Neural progenitor cell (in vitro differentiated cells): ENCODE measurements at places on chromosomes 7 and 10.

DNA sequence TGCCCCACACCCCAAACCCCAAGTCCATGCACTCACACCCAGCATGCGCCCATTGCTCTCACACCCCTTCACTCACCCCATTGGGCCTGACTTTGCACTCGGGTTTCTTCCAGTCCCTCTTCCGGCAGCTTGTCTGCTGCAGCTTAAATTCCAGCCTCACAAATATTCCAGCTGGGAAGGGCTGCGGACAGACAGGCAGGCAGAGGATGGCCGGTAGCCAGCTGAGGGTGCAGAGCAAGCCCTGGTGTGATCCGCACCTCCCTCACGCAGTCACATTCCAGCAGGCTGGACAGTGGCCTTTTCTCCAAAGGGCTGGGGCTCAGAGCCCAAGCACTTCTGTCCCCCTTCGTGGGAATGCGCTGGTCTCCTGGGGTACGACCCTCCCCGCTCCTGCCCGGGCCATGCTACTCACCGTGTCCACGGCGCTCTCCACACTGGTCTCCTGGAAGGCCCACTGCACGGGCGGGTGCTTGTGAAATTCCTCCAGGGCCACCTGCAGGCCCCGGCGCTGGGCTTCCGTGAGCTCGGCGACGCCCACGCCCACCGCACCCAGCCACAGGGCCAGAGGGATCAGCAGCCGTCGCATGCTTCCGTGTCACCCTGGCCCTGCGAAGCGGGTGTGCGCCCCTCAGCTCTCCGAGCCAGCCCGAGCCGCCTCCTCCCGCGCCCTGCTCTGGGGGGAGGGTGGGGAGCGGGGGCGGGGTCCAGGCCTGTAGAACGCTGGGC, 1.2 kb downstream of the RARRES2 start:
- DNase-seq: peak; percentile 62

GRCh38 chr7:1419688-1420087, 39.6 kb downstream of the MICALL2 start:
- no peak for DNase-seq

GRCh38 chr10:49370326-49371100, 25.4 kb downstream of the DRGX start:
- no peak for DNase-seq

GRCh38 chr7:18408461-18408860, 87.1 kb upstream of the HDAC9 start:
- DNase-seq: no peak

DNA sequence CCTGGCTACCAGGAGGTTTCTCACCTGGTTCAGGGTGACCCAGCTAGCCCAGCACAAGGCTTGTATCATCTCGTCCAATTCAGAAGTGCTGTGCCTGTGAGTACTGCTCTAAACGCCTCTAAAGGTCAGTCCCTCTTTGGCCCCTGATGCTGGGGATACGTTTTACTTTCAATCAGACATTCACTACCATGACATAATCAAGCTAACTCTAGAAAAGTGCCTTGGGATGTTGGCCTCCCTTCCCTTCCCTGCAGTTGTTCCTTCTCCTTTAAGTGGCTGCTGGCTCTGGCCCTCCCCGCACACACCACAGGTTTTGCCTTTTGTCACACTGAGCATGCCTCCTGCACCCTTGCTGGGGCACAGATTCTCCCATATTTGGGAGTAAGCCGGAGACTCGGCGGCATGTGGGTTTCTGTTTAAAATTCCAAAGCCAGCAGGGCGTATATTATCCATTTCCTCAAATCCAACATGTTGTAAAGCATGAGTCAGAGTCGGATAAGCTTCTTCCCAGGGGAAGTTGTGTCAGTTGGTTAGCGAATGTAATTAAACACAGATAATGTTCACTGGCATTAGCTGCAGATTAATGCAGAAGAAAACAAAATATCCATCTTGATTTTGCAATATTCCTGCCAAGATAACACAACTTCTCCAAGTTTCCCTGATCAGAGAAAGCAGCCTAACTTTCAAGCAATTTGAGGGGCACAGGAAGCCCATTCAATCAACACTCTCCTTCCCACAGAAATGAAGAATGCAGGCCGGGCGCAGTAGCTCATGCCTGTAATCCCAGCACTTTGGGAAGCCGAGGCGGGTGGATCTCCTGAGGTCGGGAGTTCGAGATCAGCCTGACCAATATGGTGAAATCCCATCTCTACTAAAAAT, 31.8 kb upstream of the VCL start:
- DNase-seq: peak; percentile 95

DNA sequence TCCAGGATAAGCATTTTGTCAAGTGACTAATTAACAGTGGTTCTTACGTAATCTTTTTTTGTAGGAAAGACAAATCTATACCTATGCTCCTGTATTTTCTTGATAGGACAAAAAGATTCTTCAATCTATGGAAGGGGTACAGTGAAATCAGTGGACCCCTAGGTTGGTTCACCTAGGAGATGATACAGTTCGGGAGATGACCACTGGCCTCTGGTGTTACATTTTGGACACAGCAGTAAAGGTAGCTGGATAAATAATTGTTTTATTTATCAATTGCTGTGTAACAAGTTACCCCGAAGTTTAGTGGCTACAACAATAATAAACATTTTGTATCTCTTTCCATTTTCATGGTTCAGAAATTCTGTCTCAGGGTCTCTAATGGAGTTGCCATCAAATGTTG, 288.2 kb upstream of the MAGI2 start:
- no peak for DNase-seq

DNA sequence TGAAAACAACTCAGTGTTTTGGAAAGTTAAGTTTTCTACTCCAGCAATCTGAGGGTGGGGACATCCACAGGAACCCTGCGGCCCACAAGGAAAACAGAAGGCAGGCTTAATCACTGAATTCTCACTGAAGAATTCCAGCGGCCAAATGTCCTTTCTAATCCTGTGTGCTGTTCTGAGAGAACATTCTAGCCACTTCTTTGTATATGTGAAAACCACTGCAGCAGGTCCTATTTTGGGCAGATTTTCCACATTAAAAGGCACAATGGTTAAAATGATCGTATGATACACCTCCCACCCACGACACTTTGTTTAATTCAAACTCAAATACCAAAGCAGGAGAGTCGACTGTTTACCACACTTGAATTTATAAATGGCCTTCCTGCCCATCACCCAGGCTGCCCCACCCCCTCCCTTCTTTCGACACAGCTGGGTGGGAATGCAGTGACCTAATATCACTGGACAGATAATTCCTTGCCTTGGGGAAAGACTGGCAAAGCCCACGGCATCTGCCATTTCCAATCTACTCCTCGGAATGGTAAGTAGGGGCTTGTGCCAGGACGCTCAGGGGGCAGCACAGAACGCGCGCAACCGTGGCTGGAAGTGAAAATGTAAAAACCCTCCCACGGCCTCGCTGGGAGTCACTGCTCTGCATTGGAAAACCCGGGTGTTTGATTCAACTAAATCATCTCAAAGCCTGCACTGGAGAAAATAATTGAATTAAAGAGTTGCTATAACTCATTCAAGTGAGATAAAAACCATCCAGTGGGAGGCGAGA, 67.0 kb downstream of the CTBP2 start:
- no peak for DNase-seq

DNA sequence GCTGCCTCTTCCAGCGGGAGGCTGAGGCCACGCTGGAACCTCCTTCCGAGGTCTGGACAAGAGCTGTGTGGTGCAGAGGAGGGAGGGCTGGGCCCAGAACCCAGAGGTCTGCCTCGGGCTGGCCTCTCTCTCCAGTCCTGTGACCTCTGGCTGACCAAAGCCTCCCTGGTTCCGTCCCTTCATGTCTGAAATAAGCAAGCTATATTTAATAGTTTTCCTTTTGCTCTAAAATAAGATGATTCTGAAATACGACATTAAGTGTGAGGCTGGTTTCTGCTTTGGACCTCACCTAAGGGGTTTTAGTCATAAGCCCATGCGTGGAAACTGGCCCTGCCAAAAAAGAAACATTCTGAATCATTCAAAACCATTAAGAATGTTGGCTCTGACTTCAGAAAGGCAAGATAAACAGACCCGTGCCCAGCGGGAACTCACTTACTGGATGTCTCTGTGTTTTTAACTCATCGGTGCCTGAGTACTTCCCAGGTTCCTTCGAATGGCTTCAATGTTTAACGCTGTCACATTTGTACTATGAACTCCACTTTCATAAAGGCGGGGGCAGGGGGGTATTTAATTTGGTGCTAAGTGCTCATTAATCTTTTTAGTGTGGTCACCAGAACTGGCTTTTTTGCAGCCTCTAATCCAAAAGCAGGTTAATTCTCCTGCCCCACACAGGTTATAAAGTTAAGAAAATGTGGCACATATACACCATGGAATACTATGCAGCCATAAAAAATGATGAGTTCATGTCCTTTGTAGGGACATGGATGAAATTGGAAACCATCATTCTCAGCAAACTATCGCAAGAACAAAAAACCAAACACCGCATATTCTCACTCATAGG, 157.5 kb upstream of the KLF14 start:
- no peak for DNase-seq

- DNase-seq: no peak
Measured at GRCh38 chr7:55120501-55121198, 101.8 kb downstream of the EGFR start.

GRCh38 chr10:122276611-122277208, 5.6 kb downstream of the BTBD16 start:
- no peak for DNase-seq

GRCh38 chr10:25049966-25050365, 33.6 kb downstream of the THNSL1 start:
- DNase-seq: no peak

DNA sequence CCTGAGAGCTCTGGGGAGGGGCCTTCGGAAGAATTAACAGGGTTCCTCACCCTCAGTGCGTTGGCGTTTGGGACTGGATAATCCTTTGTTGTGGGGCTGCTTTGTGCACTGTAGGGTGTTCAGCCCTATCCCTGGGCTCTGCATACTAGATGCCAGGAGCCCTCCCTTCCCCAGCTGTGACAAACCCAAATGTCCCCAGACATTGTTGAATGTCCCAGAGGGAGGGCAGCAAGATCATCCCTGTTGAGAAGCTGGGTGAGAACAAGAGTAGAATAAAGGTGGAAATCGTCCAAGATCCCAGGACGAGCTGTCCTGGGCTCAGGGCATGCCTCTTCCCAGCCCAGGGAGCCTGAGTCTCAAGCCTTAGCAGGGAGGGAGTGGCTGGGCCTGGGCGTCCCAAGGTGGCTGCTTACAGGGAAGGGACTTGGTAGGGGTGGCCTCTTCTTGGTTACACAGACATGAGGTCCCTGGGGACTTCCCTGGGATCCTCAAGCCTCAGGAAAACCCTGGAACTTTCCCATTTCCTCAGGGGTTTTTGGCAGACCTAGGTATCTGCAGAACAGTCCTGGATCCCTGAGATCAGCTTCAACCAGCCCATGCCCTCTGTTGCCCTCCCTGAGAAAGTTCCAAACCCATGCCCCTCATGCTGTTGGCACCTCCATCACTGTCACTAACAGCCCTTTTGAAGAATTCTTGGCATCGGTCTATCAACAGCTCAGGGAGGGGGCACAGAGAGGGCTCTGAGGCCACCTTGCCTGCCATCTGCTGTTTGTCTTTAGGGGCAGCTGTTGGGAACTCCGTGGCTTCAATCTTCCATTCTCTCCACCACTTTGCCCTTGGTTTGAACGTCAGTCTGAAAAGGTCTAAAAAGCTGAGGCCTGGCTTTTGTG, 53.7 kb downstream of the GOLGA7B start:
- peak; percentile 30 for DNase-seq

- DNase-seq: no peak
Measured at GRCh38 chr7:157517782-157518513, 181.1 kb downstream of the DNAJB6 start.

- DNase-seq: peak; percentile 51
Measured at GRCh38 chr7:152959610-152960009, 200.1 kb downstream of the ACTR3B start.

GRCh38 chr7:23298141-23298881, 828 bp upstream of the MALSU1 start:
- DNase-seq: no peak

DNA sequence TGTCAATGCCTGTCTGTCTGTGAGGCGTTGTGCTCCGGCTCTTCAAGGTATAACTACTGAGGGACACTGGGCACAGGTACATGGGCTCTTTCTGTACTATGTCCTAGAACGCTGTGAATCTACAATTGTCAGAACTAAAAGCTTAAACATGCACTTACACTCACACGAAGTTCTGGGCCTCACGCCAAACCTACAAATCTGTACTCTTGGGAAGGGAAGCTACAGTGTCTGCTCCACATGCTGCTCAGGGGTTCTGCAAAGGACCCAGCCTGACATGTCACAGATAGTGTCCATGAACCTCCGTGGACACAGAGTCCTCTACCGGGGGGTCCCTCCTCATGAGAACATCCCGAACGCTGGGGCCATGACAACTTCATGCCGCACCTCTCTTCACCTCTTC, 268.7 kb downstream of the WDR37 start:
- no peak for DNase-seq

DNA sequence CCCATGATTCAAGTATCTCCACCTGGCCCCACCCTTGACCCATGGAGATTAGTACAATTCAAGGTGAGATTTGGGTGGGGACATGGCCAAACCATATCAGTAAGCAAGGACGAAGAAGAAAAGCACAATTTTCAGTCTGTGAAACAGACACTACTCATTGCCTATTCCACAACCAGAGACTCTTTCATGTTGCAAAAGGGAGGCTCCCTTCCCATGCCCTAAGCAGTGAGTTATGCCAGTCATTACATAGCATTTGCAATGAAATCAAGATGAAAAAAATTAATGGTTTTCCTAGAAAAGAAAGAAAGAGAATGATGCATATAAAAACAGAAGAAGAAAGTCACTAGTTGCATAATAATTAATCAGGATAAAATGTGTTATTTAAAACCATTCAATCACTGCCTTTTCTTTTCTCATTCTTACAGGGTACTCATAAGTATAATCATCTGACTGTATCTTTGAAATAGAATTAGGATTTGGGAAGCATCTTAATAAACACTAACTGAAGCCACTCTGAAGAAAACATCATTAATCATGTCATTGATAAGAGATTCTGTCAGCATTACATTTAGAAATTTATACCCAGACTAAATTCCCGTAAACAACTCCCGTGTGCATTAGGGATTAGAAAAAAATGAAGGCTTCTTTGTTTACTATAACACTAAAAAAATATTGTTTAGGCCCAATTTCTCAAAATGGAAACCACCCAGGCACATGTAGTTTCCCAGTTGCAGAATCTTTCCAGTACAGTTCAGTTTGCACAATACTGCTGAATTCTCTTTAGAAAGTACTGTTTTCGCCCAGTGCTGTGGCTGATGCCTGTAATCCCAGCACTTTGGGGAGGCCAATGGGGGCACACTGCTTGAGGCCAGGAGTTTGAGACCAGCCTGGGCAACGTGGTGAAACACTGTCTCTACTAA, 9.1 kb downstream of the PRPS1L1 start:
- no peak for DNase-seq

GRCh38 chr7:157136372-157136771, 2.4 kb upstream of the UBE3C start:
- DNase-seq: no peak

GRCh38 chr7:40580776-40581175, 446.0 kb downstream of the SUGCT start:
- no peak for DNase-seq
